ENCODE measurements at places on chromosomes 7 and 10.

DNA sequence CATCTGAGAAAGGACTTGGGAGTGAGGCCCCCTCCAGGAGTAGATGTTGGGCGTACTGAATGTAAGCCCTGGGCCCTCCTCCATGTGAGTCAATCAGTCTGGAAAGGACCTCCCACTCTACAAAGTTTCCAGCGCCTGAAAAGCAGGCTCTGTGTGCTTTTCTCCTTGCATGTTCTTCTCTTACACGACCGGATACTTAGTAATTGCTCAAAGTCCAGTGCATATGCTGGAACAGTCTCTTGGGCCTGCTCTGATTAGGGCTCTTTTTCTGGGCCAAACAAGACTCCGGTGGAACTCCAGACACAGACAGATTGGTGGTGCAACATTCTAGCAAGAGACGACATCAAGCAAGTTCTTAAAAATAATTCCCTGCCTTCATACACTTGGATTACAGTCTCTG is 38.3 kb upstream of the RAPGEF5 start:
- DNase-seq: no peak

DNA sequence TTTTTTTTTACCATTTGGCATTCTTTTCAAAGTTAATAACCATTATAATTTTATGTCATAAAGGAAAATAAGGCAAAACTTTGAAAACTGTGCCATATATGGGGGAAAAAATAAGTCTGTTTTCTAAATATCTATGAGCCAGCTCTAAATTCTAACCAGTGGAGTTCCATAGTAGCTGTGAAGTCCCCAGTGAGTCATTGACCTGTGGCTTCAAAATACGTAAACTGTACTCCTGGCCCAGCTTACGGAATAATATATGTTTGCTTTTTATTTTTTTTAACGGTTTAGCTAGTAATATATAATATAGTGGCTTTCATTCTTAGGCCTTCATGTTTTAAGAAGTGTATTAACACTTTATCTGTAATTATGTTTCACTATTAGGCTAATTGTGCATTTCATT is 20.5 kb downstream of the ZRANB1 start:
- DNase-seq: no peak

DNA sequence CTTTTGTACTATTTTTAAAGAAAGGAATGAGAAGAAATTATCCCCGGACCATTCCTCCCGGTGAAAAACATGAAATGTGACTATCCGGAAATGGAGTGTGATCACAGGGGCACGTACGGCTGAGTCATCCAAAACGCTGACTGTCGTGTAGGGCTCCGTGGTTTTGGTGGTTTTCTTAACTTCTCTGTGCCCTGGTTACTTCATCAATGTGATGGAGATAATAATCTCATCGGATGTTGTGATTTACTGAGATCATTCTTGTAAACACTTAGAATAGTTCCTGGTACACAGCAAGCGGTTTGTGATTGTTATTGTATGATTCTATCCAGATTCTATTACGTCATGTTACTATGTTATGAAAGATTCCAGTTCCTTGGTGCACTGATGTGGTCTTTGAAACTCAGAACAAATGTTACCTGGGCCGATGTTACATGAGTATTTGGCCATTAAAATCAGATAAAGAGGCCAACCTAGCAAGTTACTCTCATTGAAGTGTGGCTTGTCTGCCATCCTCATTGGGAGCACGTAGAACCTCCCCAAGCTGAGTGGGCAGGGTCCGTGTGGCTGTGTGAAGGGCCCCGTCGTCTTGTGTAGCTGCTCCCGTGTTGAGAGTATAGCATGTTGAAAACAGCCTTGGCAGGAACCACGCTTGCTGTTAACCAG is 99.5 kb downstream of the CAMK1D start:
- DNase-seq: peak; percentile 52

DNA sequence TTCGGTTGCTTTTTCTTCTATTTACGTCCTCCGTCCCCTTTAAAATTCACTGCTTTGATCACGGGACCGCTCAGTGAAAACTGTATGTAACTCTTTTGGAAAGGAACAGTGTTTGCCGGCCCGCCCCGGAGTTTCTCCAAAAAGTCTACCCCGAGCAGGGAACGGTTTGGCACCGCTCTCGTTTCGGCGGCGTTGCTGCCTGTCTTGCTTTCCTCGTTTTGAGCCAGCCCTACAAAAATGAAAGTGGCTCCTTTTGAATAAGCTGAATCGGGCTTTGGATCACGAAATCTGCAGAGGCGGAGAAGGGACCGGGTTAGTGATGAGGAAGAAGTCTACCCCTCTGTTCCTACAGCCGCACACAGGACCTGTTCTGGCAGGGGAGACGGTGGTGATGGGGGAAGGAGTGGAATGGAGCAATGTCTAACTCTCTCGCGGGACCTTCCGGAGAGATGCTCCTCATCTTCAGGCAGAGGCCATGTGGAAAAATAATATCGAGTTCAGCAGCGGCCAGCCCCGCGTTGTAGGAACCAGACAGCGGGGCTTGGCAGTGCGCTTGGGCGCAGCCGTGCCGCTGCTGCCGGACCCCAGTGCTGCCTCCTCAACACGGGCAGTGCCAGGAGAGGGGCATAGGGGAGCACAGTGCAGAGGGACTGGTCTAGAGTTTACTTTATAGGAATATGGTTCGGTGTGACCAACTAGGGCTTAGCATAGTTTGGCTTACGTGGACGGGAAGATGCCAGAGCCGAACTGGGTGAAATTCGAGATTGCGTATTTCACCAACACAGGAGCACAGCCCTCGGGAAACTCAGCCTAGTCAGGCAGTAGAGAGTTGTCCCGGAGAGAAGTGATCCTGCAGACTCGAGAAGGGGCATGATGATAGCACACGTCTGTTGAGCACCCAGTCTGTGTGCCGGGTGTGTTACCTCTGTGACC is 1.4 kb downstream of the HTRA1 start:
- DNase-seq: peak; percentile 50

GRCh38 chr10:103706047-103706446 is 149.3 kb downstream of the SH3PXD2A start:
- no peak for DNase-seq

GRCh38 chr10:18312374-18313139 is 172.3 kb downstream of the CACNB2 start:
- DNase-seq: peak; percentile 69

- no peak for DNase-seq
Measured at GRCh38 chr10:101686133-101686925, 8.6 kb downstream of the FBXW4 start.

GRCh38 chr10:118922226-118922625 is 107.3 kb upstream of the NANOS1 start:
- no peak for DNase-seq

GRCh38 chr7:43799605-43800004 is 41.1 kb downstream of the BLVRA start:
- no peak for DNase-seq
